T-helper 2 cell treated with Interferon-gamma antibody and Interleukin-4, amounts not matched to agents 5 μg/mL and 100 μg/mL, for 36 hours (primary cell): ENCODE measurements at places on chromosomes 5 and 9.

GRCh38 chr5:95076395-95077185, 208.3 kb downstream of the MCTP1 start:
- no peak for DNase-seq

DNA sequence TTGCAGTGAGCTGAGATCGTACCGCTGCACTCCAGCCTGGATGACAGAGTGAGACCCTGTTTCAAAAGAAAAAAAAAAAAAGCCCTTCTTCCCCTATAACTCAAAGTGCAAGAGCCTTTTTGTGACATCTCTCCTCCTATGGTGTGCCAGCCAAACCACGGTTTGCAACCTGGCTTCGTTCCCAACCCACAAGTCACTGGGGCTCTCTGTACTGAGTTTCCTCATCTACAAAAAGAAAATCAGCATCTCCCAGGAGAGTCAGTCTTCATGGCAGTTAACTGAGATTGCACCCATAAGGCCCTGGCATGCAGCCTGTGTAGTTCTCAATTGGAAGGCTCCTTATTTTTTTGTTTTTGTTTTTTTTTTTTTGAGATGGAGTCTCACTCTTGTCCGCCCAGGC, 14.8 kb downstream of the ODF2 start:
- no peak for DNase-seq

- no peak for DNase-seq
Measured at GRCh38 chr9:75499812-75500211, 390.7 kb upstream of the PCSK5 start.

DNA sequence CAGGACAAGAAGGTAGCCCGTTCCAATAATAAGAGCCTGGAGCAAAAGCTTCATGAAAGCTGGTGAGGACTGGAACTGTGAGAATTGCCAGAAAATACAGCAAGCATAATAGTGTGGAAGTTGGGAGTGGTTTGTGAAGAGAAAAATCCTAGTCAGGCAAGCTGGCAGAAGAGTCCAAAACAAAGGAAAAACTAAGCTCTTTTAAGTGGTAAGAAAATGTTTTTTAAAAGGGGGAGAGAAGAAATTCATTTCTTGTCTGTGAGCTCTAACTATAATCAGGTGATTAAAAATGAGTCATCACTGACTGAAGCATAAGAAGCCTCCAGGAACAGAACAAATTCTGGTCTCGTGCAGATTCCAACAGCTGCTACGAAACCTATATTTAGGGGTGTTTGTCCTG, 102.6 kb downstream of the CAAP1 start:
- DNase-seq = no peak

- no peak for DNase-seq
Measured at GRCh38 chr5:140189977-140190871, 15.2 kb downstream of the CYSTM1 start.

DNA sequence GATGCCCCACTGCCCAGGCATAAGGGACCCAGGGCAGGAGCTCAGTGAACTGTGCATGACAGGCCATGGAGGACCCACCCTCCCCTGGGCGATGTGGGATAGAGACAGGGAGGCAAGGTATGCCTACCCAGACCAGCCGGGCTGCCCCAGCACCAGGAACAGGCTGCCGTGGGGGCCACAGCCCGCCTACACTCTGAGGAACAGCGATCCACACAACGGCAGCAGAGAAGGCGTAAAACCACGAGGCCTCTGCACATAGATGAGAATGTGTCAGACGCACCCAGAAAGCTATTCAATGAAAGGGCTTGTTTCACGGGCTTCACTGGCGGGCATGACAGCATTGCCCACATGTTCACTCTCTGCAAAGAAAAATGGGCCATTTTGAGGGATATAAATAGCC, 49.5 kb downstream of the SEMA4D start:
- peak; percentile 57 for DNase-seq

DNA sequence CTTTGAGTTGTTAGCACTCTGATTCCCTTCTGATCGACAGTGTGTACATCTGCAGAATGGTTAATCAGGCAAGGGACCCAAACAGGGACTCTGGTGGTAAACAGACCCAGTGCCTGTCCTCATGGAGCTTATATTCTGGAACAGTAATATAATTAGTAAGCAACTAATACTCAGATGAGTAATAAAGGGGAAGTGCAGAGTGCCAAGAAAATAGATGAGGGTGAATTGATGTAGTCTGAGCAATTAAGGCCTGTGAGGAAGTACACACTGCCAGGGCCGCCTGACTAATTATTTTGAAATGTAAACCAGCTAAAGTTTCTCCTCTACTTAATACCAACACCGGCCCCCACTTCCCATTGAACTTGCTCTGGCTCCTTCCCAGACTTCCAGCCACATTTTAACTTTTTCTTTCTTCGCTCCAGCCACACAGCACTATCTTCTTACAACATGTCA, 4.2 kb downstream of the DHX29 start:
- no peak for DNase-seq

DNA sequence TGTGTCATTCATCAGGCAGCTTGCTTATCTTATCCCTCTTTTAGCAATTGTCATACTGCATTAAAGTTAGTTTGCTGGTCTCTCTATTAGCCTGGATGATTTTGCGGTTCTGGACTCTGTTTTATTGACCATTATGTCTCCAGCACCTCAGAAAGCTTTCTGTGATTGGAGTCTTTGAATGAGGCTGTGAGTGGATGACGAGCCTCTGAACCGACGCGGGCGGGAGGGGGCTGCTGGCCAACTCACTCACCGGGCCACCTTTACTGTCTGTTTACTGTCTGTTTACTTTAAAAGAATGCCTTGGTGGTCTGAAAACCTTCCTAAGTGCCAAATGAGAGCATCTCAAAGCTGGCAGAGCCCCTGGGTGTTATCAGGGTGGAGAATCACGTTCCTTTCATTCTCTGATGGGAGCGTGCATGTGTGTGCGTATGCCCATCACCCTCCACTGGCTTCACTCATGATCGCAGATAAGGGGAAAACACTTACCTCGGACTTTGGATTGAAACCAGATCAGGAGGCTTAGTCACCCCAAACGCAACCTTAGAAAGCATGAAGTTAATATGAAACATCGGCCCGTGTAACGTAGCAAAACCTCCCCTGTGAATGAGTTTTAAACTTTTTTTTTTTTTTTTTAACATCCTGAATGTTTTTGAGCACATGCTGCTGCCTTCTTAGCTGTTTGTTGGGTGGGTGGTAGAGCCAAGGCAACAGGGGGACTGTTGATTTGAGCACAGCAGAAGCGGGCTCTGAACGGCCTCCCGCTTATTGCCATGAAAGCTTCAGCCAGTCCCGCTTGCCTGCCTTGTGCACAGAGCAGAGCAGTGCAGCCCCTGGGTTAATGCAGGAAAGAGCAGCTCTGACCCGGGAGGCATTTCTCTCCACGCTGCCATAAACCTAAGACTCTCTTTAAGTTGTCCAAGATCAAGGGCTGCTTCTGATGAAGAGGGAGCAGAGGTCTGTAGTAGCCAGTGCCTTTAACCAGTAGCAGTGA, 173.6 kb downstream of the GADD45G start:
- DNase-seq = no peak

GRCh38 chr5:160175438-160176218, 53.7 kb upstream of the FABP6 start:
- DNase-seq = no peak

DNA sequence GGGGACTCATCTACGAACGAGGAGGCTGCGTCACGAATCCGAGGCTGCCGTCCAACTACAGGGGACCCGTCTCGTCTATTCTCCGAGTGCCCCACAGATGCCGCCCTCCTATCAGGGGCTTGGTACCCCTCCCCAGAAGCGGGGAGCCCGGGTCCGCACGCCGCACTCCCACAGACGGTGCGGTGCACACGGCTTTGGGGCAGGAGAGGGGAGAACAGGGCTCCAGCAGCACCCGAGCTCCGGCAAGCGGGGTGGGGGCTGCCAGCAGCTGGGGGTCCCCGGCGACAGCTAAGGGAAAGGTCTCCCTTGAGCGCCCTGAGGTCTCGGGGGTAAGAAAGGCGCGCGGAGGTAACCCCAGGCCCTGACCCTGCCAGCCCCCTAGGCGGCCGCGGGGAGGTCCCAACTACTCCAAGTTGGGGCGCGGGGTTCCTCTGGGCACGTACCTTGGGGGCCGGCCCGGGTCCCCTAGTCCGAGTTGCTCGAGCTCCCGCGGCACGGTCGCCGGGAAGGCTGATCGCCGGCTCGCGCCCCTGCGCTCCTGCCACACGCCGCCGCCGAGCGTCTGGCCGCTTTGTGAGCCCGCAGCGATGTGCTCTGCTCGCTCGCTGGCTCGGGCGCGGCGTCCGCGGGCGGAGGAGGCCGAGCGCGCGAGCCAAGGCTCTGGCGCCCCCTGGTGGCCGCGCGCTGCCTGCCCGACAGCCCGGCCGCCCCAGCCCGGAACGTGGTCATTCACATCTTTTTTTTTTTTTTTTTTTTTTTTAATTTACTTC, at the start of gene SPOCK1:
Gene SPOCK1 (minus strand): TSS at position 591 of the 770 bp plus-strand sequence.
- peak; percentile 60 for DNase-seq

DNA sequence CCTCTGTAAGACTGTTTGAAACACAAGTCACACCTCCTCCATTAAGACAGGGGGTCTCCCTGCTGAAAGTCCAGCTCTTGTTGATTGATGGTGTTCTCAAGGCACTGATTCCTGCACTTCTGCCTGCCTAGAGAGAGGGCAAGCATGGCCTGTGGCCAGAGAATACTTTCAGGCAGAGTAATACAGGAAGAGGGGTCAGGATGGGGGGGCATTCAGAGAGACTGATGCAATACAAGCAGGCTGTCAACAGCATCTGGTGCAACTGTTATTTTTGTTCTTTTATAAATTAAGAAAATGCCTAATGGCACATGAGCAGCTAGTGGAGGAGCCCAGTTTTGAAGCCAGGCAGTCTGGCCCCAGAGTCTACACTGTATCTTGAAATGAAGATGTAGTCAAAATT, 302.2 kb downstream of the DIRAS2 start:
- DNase-seq = no peak

- no peak for DNase-seq
Measured at GRCh38 chr9:110320651-110321445, 16.8 kb downstream of the TXNDC8 start.

DNA sequence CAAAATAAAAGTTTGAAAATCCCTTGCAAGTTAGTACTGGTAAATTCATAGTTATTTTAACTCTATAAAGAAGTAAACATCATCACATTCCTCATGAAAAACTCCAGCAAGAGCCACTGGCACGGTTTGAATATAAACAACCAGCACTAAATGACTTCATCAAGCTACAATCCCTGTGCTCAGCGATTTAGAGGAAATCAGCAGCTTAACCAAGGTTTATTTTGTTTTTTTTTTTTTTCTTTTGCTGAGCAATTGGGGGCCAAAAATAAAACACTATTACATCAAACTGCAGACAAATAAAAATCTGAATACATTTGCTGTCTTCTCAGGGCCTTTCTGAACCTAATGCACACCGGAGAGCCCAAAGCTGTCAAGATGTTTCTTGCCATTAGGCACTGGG, 106.2 kb upstream of the SLC24A2 start:
- no peak for DNase-seq

DNA sequence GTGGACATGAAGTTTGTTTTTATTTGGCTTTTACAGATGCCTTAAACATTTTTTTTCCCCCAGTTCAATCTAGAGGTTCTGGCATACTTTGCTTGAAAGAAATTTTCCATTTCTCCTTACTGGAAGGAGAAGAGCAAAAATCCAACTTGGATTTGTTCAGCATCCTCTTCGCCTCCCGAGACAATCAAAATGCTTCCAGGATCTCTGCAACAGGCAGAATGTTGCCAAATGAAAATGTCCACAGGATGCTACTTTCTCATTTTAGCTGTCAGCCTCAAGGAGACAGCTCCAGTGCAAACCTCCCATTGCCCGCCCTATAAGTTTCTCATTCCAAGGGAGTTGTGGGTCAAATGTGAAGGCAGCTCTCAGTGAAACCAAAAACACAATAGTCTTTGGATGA, 1972.1 kb downstream of the MAT2B start:
- no peak for DNase-seq

- DNase-seq = no peak
Measured at GRCh38 chr9:95028853-95029219, 288.7 kb downstream of the FANCC start.

DNA sequence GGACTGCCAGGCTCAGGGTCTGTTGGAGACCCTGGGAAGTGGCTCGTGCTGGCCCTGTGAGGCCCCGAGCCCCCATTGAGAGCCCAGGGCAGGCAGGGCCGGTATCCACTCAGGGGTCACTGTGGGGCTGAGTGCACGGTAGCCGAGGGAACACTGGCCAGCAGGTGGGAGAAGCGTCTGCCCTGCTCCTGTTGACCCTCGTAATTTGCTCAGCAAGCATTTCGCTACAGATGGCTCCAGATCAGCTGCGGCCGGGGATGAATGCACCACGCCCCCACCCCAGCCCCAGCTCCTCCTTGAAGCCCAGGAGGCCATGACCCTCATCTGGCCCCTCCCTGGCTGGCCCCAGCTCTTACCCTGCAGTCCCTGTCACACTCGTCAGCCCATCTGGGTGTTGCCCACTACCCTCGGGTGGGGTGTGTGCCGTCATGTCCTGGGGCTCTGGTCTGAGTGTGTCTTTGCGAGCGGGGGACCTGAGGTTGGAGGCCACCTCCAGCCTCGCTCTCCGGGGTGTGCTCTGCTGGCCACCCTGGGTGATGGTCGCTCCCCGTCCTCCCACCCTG, 6.1 kb upstream of the NRARP start:
- DNase-seq = no peak

GRCh38 chr9:129237164-129237611, 59.1 kb upstream of the IER5L start:
- peak; percentile 71 for DNase-seq

- no peak for DNase-seq
Measured at GRCh38 chr5:126763371-126763770, 13.6 kb upstream of the LMNB1 start.

DNA sequence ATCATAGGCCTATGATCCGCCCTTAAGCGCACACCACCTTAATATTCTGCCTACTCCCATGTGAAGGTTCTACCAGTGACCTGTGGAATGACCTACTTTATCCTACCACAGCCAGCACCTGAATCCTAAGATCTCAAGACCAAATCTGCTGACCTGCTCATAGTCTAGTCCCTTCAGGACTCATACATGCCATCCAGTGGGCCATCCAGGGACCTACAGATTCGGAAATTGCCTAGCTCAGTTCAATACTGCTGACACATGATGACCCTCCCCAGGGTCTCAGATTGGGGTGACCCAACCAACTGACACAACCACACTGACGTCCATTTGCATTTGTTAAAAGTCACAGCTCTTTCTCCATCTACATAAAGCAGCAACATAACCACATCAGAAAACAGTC, 443.8 kb upstream of the ST8SIA4 start:
- DNase-seq = no peak

DNA sequence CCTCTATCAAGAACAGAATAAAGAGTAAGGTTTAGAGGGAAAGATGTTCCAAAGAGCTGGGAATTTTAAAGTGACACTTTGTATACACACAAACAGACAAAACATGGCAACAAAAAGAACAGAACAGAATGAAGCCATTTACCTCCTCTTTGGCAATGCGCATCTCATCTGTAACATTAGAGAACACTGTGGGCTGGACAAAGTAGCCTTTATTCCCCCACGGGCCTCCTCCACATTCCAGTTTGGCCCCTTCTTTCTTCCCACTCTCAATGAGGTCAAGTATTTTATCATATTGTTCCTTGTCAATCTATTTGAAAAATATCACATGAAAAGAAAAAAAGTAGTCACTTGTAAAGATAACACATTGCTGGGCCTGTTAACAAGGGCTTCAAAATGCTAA, 41.0 kb downstream of the ALDH1A1 start:
- DNase-seq = no peak

GRCh38 chr9:100575006-100575405, 2.9 kb upstream of the CAVIN4 start:
- DNase-seq = no peak

GRCh38 chr9:92010705-92011536, 60.9 kb upstream of the ROR2 start:
- no peak for DNase-seq
